ENCODE measurements at places on chromosomes 5 and 9. TPM values are rescaled to one million over a fixed set of nuclear protein-coding genes. Genes with fewer than 3 reads are reported as not detected.

NMUR2 gene
- total RNA-seq = 0.16 TPM

SLC34A1 gene
- total RNA-seq = not detected

FAM169A gene
- 61.1 TPM for total RNA-seq

DNA sequence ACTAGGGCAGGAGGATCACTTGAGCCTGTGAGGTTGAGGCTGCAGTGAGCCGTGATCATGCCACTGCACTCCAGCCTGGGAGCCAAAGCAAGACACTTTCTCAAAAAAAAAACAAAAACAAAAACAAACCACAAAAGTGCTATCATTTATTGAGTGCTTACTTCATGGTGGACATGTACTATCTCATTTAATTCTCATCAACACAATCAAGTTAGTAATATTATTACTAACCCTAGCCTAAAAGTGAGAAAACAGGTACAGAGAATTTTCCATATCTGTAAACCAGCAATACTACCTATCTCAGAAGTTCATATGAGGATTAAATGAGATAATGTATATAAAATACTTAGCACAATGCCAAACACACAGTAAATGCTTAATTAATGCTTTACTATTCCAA is 85.8 kb downstream of the MAPKAP1 start:
- no peak for DNase-seq
- peaks cover 15% of the 10 kb centered on the region for H3K4me1 ChIP-seq
- H3K36me3 ChIP-seq = peaks cover 17% of the 10 kb centered on the region
- H3K4me3 ChIP-seq = no peak overlapping the region
- H3K27ac ChIP-seq = no peak overlapping the region
- no peaks in the 10 kb centered on the region for H3K27me3 ChIP-seq

DNA sequence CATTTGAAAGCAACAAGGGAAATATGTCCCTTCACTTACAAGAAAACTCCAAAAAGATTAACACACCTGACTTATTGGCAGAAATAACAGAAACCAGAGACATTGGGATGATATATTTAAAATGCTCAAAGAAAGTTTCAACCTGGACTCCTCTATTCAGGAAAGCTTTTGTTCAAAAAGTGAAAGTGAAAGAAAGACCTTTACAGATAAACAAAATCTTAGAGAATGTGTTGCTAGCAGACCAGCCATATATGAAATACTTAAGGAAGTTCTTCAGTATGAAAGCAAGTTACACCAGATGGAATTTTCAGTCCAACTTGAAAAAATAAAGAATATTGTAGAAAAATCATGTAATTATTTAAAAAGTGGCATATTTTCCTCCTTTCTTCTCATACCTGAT is 1075.1 kb downstream of the NR2F1-AS1 start:
- no peak overlapping the region for H3K4me3 ChIP-seq
- no peak overlapping the region for H3K27ac ChIP-seq
- H3K36me3 ChIP-seq = peaks cover 28% of the 10 kb centered on the region
- H3K4me1 ChIP-seq = peaks cover 10% of the 10 kb centered on the region
- no peaks in the 10 kb centered on the region for H3K27me3 ChIP-seq
- DNase-seq = no peak

- DNase-seq = no peak
- H3K27me3 ChIP-seq = peaks cover 4% of the 10 kb centered on the region
- H3K27ac ChIP-seq = no peak overlapping the region
- no peak overlapping the region for H3K4me3 ChIP-seq
Measured at GRCh38 chr9:89278997-89279739, 31.8 kb upstream of the CKS2 start.

DNA sequence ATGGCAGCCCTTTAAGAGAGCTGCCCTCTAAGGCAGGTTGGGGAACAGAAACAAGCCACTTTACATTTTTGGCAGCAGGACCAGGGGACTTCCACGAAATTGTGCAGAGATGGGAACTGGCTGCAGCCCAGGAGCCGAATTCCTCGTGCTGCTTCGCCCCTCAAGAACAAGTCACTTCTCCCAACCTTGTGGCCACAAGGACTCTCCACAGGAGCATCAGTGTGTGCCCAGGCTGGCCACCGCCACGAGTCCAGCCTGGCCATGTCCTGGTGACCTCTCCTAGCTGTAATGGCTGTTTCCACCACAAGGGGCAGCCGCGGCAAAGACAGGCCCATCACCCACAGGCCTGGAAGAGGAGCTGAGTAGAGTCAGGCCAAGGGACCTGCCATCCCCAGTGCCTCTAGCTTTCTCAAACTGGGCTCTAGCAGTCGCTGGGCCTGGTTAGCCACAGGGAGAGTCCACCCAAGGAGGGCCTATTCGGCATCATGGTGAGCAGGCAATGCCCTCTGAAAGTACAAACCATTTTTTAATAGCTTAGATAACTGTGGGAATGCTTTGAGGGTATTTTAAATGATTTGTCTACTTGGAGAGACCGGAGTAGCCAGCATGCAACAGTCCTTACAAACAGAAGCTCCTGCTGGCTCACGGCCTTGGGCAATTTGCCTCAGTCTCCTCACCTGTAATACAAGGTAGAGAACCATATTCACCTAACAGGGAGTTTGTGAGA is 129.0 kb downstream of the COL23A1 start:
- no peak overlapping the region for H3K4me3 ChIP-seq
- H3K27ac ChIP-seq = no peak overlapping the region

GRCh38 chr9:32344551-32345182 is 39.8 kb upstream of the ACO1 start:
- no peaks in the 10 kb centered on the region for H3K36me3 ChIP-seq
- peaks cover 81% of the 10 kb centered on the region for H3K4me1 ChIP-seq
- H3K27ac ChIP-seq = peak overlapping the region; percentile 97
- no peaks in the 10 kb centered on the region for H3K27me3 ChIP-seq
- DNase-seq = peak; percentile 63
- H3K4me3 ChIP-seq = peak overlapping the region; percentile 39

GRCh38 chr9:107142896-107143603 is 140.0 kb upstream of the RAD23B start:
- no peak for DNase-seq
- no peaks in the 10 kb centered on the region for H3K27me3 ChIP-seq
- H3K4me1 ChIP-seq = no peaks in the 10 kb centered on the region

DNA sequence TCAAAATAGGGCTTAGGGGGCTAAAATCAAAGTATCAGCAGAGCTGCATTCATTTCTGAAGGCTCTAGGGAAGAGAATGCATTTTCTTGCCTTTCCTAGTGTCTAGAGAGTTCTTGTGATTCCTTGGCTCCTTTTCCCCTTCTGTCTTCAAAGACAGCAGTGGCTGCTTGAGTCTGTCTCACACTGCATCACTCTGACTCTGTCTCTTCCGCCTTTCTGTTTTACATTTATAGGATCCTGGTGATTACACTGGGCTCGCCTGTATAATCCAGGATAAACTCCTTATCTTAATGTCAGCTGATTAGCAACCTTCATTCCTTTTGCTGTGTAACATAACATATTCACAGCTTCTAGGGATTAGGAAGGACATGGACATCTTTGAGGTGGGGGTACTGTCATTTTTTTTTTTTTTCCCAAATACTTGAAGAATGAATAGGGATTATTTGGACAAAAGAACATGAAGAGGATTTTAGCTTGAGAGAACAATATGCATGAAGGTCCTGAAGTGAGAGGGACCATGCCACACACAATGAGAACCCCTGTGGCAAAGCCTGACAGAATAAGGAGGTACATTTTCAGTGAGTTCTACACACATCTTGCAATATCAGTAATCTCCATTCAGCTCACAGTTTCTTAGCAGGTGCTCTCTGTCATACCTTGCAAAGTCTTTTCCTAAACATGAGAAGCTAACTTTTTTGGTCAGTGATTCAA is 267.6 kb downstream of the FAM170A start:
- no peak for DNase-seq
- H3K4me3 ChIP-seq = no peak overlapping the region
- H3K27me3 ChIP-seq = no peaks in the 10 kb centered on the region
- H3K36me3 ChIP-seq = no peaks in the 10 kb centered on the region
- no peak overlapping the region for H3K27ac ChIP-seq

GRCh38 chr5:115168829-115169486 is 750 bp downstream of the TRIM36 start:
- peak overlapping the region; percentile 85 for H3K4me3 ChIP-seq
- peaks cover 14% of the 10 kb centered on the region for H3K4me1 ChIP-seq
- DNase-seq = peak; percentile 59
- peaks cover 51% of the 10 kb centered on the region for H3K27me3 ChIP-seq

- no peak overlapping the region for H3K4me3 ChIP-seq
- H3K27ac ChIP-seq = peak overlapping the region; percentile 75
- no peak for DNase-seq
- no peaks in the 10 kb centered on the region for H3K27me3 ChIP-seq
- H3K4me1 ChIP-seq = peaks cover 31% of the 10 kb centered on the region
Measured at GRCh38 chr5:15933259-15934207, 246.1 kb downstream of the MARCHF11 start.

- no peaks in the 10 kb centered on the region for H3K36me3 ChIP-seq
- no peak overlapping the region for H3K27ac ChIP-seq
- no peak for DNase-seq
- no peaks in the 10 kb centered on the region for H3K27me3 ChIP-seq
- H3K4me1 ChIP-seq = no peaks in the 10 kb centered on the region
Measured at GRCh38 chr5:169542811-169543210, 40.8 kb upstream of the SPDL1 start.

GRCh38 chr9:95049761-95050160 is 267.7 kb downstream of the FANCC start:
- H3K36me3 ChIP-seq = no peaks in the 10 kb centered on the region
- H3K27me3 ChIP-seq = peaks cover 31% of the 10 kb centered on the region
- H3K27ac ChIP-seq = no peak overlapping the region
- H3K4me1 ChIP-seq = peaks cover 49% of the 10 kb centered on the region
- H3K4me3 ChIP-seq = peak overlapping the region; percentile 36
- DNase-seq = no peak

- no peaks in the 10 kb centered on the region for H3K36me3 ChIP-seq
- no peak for DNase-seq
- H3K27me3 ChIP-seq = no peaks in the 10 kb centered on the region
- 0 out of 2 replicates have a peak, but pooled peaks cover 4% of the 10 kb centered on the region for H3K4me1 ChIP-seq
- H3K4me3 ChIP-seq = no peak overlapping the region
Measured at GRCh38 chr5:123444016-123444415, 20.8 kb upstream of the CEP120 start.

DNA sequence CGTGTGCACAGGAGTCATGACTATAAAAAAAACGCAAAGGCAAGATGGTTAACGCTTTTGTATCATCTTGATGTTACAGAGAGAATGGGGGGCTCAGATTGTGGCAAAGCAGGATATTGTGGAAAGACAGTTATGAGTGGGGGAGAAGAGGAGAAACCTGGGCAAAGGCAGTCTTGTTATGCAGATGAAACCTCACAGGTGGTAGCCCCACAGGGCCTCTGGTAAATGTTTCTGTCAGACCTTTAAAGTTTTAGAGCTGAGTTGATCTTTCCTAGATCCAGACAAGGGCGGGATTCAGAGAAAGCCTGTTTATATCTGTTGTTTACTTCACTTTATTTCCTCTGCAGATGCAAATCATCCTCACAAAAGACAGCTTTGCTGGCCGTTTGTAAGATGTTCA is 55.2 kb downstream of the C9orf85 start:
- peaks cover 48% of the 10 kb centered on the region for H3K4me1 ChIP-seq
- H3K27me3 ChIP-seq = no peaks in the 10 kb centered on the region
- peak overlapping the region; percentile 98 for H3K27ac ChIP-seq
- DNase-seq = peak; percentile 26

All from WTC11 (cell line).